ENCODE measurements at places on chromosomes 5 and 9.
A peak's percentile ranks its signal among the peaks of the same experiment; 100 is the strongest.

DNA sequence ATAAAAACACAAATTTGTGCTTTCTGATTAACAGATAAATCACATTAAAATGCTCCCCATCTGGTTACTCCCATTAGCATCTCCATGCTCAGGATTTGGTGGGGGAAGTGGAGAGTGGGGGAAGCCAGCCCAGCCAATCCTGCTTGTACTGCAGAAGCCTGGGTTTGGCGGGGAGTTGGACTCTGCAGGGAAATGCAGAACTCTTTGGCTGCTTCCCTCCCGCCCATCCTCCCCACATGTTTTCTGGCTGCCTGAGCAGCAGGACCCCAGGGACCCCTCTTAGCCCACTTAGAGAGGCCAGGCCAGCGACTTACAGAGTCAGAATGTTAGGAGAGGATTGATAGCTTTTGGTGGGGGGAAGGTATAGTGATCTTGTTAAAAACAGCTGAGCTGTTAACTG is 59.5 kb upstream of the FOXI1 start:
- DNase-seq: no peak

GRCh38 chr5:177997846-177998245 is 1.8 kb upstream of the PROP1 start:
- no peak for DNase-seq

- no peak for DNase-seq
Measured at GRCh38 chr5:107564931-107565372, 105.8 kb downstream of the EFNA5 start.

DNA sequence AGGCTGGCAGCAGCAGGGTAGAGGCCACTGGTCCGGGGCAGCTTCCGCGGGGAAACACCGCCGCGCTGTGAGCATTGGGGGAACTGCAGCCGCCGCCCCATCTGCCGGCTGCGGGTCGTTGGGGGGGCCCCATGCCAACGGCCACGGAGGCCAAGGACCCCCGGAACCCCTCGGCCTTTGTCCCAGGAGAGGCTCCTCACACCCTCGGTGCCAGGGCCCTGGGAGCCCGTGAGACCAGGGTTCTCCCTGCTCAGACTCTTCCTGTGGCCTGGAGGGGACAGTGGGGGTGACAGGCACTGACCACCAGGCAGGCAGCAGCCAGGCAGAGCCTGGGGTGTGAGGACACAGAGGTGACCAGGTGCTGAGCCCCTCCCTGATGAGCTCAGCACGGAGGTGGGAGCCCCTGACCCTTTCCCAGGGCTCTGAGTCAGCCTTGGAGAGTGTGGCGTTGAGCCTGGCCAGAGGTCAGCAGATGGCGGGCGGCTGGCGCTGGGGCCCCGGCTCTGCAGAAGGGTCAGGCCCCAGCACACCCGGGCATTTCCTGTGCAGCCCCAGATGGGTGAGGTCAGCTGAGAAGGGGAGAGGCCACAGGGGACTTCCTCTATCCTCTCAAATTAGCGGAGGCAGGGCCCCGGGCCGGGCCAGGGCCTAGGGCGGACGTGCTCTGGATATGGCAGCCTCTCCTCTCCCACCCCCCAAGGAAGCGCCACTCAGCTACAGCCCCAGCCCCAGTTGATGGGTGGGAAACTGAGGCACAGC is 17.9 kb upstream of the EGFL7 start:
- peak; percentile 62 for DNase-seq

DNA sequence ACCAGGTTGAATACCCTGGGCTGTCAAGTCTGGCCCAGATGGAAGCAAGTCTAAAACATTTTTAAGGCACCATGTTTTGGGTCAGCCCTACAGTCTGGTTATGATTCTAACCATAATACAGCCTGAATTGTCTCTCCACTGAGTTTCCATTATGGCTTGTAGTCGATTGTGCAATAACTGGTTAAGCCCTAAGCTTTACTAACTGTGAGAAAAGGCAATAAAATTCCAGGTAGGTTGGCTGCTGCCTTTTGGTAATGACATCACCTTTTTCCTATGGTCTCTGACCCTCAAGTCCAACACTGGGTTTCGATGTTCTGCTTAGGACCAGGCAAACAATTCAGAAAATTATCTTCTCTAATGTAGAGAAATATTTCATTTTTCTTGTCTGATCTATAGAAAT is 243.3 kb downstream of the ACTL7B start:
- DNase-seq: no peak

- DNase-seq: no peak
Measured at GRCh38 chr5:139131921-139132432, 66.2 kb downstream of the SIL1 start.

DNA sequence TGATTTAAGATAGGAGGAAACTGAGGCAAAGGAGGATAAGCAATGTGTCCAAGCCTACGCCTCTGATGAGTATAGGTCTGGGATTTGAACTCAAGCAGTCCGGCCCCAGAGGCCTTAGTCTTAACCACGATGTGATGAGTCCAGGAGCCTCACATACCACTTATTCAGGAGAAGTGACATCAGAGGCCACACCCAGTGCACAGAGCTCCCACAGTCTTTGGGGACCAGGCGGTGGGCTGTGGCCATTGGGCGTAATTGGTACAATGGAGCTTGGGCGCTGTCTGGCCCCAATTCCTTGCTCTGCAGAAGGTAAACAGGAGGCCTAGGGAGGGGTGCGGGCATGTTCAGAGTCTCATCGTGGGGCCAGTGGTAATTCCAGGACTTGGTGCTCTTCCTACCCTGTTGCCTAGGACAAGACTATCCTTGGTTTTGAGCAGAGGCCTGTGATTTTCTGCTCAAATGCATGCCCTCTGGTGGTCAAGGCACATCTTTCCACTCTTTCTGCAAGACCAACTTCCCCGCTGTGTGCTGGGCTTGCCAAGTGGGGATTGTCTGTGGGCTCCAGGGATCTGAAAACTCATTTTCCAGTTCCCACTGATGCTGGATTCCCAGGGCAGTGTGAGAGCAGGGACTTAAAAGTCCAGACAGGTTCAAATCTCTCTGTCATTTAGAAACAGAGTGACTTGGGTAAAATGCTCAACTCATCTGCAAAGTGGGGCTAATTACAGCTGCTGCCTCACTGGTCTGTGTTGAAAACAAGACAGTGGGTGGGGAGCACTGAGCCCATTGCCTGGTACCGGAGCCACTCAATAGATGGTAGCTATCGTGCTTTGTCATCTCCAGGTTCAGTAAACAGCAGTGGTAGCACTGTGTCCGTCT is 15.8 kb downstream of the NDST1 start:
- no peak for DNase-seq

- DNase-seq: peak; percentile 87
Measured at GRCh38 chr5:98929710-98930298, 997 bp upstream of the CHD1 start.

GRCh38 chr5:150119421-150120061 is 33.2 kb upstream of the CSF1R start:
- DNase-seq: no peak

GRCh38 chr5:39209924-39210323 is 9.4 kb downstream of the FYB1 start:
- no peak for DNase-seq

DNA sequence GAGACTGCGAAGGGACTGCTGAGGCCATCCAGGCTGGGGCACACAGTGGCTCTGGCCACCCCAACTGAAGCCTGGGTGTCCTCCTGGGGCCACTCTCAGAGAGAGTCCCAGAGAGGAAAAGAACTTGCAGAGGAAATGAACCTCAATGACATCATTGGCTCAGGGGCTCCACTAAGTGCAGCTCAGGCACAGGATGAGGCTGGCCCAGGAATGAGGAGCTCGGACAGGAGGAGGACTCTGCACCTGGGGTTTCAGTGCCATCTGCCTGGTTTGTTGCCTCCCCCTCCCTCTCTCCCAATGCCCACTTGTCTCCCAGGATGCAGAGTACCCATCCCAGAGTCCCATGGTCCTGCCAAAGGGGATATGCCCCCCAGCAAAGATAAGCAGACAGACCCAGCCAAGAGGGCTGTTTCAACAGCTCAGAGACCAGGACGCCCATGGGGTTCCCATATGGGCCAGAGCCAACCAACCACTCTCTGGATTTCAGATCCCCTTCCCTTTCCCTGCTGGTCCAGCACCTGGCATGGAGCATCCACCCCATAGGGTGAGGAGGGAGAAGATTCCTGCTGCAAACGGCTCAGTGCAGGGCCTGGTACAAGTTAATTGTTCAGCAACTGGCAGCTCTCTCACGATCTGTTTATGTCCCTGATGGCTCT is 26.9 kb upstream of the OLFM1 start:
- DNase-seq: no peak

GRCh38 chr5:75524071-75524470 is 12.4 kb downstream of the POLK start:
- DNase-seq: no peak

- DNase-seq: no peak
Measured at GRCh38 chr9:137715321-137715720, 96.5 kb downstream of the EHMT1 start.

- DNase-seq: no peak
Measured at GRCh38 chr5:90655423-90655822, 96.8 kb downstream of the ADGRV1 start.

DNA sequence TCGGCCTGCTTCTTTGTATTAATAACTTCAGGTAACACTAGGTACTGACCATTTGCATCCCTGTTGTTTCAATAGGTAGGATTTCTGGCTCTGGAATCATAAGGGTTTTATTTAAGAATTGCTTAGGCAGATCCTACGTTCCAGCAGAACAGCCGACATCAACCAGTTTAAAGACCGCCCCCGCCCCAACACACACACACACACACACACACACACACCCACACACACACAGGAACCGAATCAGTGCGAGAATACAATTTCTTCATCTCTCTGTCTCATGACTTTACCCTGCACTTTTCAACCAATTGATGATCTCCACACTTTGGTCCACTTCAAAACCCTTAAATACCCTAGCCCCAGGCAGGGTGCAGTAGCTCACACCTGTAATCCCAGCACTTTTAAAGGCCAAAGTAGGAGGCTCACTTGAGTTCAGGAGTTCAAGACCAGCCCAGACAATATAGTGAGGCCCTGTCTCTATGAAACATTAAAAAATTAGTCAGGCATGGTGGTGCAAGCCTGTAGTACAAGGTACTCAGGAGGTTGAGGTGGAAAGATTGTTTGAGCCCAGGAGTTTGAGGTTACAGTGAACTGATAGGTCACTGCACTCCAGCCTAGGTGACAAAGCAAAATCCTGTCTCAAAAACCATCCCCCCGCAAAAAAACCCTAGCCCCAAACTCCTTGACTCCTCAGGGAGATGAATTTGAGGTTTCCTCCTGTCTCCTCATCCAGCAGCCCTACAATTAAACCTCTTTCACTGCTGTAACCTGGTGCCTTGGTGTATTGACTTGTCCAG is 2.7 kb upstream of the MTMR12 start:
- DNase-seq: no peak

DNA sequence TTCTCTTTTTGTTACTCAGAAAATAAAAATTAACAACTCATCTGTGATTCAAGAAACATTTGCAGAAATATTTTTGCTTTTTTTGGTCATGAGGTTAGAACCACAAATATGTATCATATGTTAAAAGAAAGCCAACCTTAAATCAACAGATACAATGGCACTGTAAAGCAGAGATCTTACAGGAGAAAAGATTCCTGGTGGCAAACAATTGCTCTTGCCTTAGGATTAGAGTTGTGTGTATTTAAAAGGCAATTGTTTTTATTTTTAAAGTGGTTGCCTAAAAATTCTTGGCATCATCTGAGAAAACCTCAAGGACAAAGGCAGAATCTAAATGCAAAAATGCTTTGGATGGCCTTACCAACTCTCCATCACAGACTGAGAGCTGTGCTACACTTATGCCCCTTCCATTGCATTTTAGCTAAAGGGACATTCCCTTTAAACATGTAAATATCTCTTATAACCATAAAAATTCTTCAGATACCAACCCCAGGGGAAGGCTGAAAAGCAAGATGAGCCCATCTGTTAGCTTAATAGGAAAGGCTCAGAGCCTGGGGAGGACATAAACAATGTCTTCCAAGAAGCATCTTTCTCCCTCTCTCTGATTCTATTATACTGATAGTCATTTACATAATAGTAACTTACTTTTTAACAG is 100.4 kb downstream of the FAM114A2 start:
- DNase-seq: no peak

DNA sequence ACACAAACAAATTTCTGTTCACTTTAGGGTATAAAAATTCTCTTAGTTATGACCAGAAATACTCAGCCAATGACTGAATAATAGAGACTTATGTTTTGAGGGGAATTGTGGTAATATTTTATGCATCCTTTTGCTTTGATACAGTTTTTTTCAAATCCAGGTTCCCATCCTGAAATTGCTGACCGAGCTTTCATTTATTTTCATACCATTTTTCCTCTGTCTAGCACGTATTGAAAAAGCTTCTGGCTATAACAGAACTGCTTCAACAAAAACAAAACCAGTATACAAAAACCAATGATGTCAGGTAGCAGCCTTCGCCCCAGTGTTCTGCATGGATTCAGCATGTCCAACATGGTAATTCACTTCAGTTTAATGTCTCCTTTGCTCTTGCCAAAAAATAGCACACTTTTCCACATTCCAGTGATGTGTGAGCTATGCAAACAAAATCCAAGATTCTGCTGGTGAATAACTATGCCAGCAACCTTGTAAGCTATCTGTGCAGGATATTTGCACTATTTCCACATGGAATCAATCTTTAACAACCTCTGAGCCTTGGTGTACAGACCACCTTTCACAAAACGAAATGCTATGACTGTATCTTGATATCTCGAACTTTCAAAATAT is 22.0 kb downstream of the CCNH start:
- no peak for DNase-seq

DNA sequence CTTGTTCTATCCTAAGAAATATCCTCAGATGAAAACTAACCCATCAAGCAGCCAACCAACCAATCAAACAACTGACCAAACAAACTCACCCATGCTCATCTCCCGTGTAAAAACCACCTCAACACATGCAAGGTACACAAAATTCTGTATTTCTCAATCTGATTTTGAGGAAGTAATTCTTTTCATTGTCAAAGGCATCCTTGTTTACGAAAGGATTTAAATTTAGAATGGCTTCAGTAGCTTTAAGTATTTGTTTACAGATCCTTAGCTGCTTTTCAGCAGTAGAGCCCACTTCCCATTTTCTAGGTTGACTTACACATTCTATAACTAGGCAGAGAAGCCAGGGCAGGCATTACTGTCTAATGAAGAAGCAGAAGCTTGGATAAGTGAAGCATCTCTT is 78.6 kb downstream of the NTRK2 start:
- DNase-seq: no peak

DNA sequence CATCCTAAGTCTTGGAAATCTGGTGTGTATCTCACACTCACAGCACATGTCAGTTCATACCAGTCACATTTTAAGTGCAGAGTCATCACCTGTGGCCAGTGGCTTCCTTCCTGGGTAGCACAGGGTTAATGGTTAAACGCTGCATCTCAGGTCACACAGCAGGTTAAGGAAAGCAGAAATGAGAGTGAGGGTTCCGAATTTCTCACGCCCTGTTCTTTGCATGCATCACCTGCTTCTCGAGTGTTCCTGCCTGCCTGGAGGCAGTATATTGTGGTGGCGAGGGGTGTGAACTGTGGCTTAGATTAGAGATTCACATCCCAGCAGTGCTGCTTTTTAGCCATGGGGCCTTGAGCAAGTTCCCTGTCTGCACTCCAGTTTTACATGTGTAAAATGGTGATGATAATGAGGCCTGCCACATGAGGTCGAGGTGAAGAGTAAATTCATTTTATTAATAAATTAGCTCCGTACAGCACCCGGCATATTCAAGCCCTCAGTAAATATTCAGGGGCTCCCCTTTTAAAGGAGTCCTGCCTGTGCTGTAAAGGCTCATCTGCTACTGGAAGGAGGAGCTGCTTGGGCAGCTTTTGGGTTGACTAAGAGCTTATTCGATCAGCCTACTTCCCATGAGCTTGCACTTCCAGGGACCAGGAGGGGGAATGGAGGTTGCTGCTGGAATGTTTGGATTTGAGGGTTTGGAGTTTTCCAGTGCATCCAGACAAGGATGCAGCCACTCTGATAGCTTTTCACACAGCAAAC is 61.1 kb upstream of the SAP30L start:
- DNase-seq: no peak

GRCh38 chr5:172129256-172129910 is 58.6 kb downstream of the STK10 start:
- DNase-seq: no peak

Measured in activated naive CD8-positive, alpha-beta T cell treated with anti-CD3 and anti-CD28 coated beads, Interleukin-2, amount 50 U/mL, for 16 hours (primary cell).